Sigmoid colon (tissue), 7 donors: ENCODE measurements at places on chromosomes 5 and 9. TPM values are rescaled to one million over a fixed set of nuclear protein-coding genes. Genes with fewer than 3 reads are reported as not detected.

The N4BP3 gene
- 1.4 TPM for total RNA-seq

The ARL15 gene
- 16.6 TPM for total RNA-seq

The PLEKHG4B gene
- 0.14 TPM for total RNA-seq

The PCDHGB7 gene
- total RNA-seq: 16.1 TPM

The DRD1 gene
- not detected for total RNA-seq

The IL4 gene
- not detected for total RNA-seq

The ZNF454 gene
- total RNA-seq: 2.9 TPM

The RORB gene
- total RNA-seq: 1.9 TPM

DNA sequence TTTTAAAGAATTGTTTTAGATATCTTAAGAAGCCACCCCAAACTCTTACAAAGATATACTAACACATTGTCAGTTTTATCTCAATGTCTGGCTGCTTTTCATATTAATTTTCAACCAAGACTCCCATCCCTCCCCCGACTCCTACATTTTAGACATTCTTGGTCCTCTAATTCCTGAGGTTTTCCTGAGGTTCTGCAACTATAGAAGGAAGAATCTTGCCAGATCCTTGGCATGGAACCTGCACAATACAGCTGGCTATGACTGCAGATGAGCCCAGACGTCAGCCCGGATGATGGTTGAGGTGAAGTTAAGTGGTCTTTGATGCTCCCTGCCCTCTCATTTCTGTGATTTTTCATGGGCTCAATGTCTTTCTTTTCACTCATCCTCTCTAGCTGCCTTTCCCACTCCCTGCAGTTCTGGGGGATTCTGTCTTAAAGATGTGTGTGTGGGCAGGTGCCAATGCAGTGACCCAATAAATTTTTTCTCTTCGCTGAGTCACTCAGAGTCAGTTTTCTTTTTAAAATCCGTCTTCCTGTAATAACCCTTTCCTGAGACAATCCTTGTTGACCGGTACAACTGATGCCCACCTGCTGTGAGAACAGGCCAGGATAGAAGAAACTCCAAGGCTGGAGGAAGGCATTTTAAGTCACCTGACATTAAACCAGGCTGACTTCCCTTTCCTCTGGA, 237.8 kb upstream of the GAS1 start:
- no peaks in the 10 kb centered on the region for H3K27me3 ChIP-seq
- no peaks in the 10 kb centered on the region for H3K4me1 ChIP-seq
- H3K27ac ChIP-seq: no peak overlapping the region
- DNase-seq: no peak
- H3K36me3 ChIP-seq: no peaks in the 10 kb centered on the region

DNA sequence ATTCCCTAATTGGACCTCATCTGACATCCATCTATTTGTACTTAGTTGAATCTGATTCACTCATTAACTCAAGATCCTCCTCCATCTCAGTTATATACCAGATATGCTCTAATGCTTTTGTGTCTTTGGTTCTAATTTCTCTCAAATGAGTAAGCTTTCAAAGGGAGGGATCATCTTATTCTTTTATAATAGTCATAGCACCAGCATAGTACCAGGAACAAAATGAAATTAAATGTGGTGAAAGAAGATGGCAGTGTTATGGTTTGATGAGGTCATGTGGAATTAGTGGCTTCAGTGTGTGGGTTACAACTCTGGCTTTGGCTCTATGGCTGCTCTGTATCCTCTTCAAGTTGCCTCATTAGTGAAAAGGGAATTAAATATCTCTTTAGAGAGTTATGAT, 32.5 kb upstream of the ZNF366 start:
- H3K36me3 ChIP-seq: no peaks in the 10 kb centered on the region
- H3K4me3 ChIP-seq: no peak overlapping the region

GRCh38 chr9:127825319-127826051, 22.8 kb downstream of the FPGS start:
- no peak overlapping the region for H3K4me3 ChIP-seq
- peak; percentile 75 for DNase-seq
- H3K27me3 ChIP-seq: peaks cover 4% of the 10 kb centered on the region
- no peak overlapping the region for H3K27ac ChIP-seq
- no peaks in the 10 kb centered on the region for H3K36me3 ChIP-seq
- H3K4me1 ChIP-seq: no peaks in the 10 kb centered on the region

DNA sequence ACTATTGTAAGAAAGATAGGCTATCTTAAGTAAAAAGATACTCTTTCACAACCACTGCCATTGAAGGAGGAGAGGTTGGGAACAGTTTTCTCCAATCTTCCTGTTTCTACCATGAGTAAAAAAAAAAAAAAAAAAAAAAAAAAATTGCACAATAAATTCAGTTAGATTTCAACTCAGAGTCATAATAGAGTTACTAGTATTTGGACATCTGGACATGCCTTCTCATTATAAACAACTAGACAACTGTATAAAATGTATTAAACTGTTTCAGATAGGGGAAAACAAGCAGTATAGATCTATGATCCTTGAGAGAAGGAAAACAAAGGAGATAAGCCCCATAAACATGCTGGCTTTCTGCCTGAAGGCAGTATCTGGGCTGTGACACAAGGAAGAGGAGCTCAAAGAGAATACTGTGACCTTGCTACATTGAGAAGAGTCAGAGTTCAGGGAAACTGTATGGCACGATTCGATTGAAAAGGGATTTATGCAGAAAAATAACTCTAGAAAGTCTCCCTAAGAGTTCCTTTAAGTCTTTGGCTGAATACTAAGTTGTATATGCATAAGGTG, 249.2 kb upstream of the POU5F2 start:
- no peaks in the 10 kb centered on the region for H3K27me3 ChIP-seq
- peaks cover 17% of the 10 kb centered on the region for H3K4me1 ChIP-seq
- no peak overlapping the region for H3K4me3 ChIP-seq
- no peak overlapping the region for H3K27ac ChIP-seq

DNA sequence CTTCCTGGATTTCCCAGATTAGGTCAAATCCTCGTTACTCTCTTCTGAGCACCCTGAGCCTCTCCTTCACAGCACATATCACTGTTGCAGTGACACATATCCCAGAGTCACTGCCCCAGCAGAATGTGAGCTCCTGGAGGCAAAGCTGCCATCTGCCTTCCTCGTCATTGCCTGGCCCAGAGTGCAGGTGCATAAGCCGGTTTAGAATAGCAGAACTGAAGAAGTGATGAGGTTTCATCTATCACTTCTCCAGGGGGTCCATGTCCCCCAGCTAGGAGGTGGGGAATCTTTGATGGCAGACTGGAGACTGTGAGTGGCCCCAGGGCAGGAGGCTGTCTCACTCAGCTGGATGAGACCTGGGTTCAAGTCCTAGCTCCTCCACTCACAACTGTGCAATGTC, 25.8 kb downstream of the NIPAL4 start:
- DNase-seq: peak; percentile 33
- no peaks in the 10 kb centered on the region for H3K4me1 ChIP-seq
- H3K36me3 ChIP-seq: peaks cover 61% of the 10 kb centered on the region

GRCh38 chr5:14922456-14922855, 50.9 kb upstream of the ANKH start:
- H3K36me3 ChIP-seq: no peaks in the 10 kb centered on the region
- H3K4me1 ChIP-seq: no peaks in the 10 kb centered on the region
- no peak for DNase-seq
- no peak overlapping the region for H3K4me3 ChIP-seq
- H3K27me3 ChIP-seq: no peaks in the 10 kb centered on the region

GRCh38 chr5:65910711-65911110, 15.7 kb upstream of the ERBIN start:
- H3K36me3 ChIP-seq: no peaks in the 10 kb centered on the region
- no peaks in the 10 kb centered on the region for H3K27me3 ChIP-seq
- no peak overlapping the region for H3K27ac ChIP-seq
- H3K4me1 ChIP-seq: no peaks in the 10 kb centered on the region
- no peak overlapping the region for H3K4me3 ChIP-seq
- no peak for DNase-seq

GRCh38 chr9:23779220-23779619, 46.8 kb downstream of the ELAVL2 start:
- H3K36me3 ChIP-seq: no peaks in the 10 kb centered on the region
- H3K4me1 ChIP-seq: no peaks in the 10 kb centered on the region
- H3K4me3 ChIP-seq: no peak overlapping the region
- H3K27ac ChIP-seq: no peak overlapping the region
- H3K27me3 ChIP-seq: no peaks in the 10 kb centered on the region
- DNase-seq: no peak

DNA sequence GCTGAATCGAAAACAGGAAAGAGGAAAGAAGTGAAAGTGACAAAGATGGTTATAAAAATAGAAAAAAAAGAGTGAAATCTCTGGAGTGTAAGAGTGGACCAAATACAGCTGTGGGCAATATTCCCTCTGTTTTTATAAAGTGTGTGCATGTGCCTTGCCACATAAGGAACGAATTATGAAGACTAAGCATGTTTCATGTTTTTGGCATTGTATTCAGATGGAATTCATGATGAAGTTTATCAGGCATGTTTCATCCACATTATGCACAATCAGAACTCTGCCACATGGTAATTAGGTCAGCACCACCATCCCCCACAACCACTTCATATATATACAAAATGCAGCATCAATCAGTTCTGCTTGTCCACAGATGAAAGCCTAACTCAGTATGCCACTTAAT, 348.0 kb downstream of the ZNF608 start:
- peaks cover 15% of the 10 kb centered on the region for H3K4me1 ChIP-seq
- H3K36me3 ChIP-seq: no peaks in the 10 kb centered on the region
- no peak overlapping the region for H3K27ac ChIP-seq
- no peaks in the 10 kb centered on the region for H3K27me3 ChIP-seq

DNA sequence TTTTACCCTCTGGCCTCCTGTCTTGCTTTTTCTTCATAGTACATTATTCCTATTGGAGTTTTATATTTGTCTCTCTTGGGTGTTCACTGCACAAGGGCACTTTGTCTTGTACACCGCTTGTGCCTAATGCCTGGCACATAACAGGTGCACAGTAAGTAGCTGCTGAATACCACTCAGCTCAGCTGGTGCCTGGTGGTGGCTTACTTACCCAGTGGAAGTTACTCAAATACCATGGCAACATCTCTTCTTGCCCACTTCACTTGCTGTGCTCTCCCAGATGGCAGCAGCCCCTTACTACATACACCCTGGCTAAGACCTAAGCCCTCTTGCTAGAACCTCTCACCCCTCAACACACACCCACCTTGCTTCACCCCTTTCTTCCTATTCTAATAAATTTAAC, 11.3 kb upstream of the SKP1 start:
- no peak overlapping the region for H3K4me3 ChIP-seq
- no peak overlapping the region for H3K27ac ChIP-seq
- DNase-seq: no peak
- H3K4me1 ChIP-seq: no peaks in the 10 kb centered on the region
- no peaks in the 10 kb centered on the region for H3K36me3 ChIP-seq

- H3K36me3 ChIP-seq: no peaks in the 10 kb centered on the region
- H3K4me3 ChIP-seq: no peak overlapping the region
- H3K4me1 ChIP-seq: no peaks in the 10 kb centered on the region
- no peak overlapping the region for H3K27ac ChIP-seq
- H3K27me3 ChIP-seq: no peaks in the 10 kb centered on the region
These were observed 83.6 kb downstream of the ARHGEF28 start for GRCh38 chr5:73709536-73710129.

- H3K4me1 ChIP-seq: peaks cover 22% of the 10 kb centered on the region
- H3K4me3 ChIP-seq: no peak overlapping the region
These were observed 294.4 kb downstream of the MARCHF11 start for GRCh38 chr5:15885156-15885555.
